K562 (cell line): ENCODE measurements at places on chromosomes 3 and 15.

- DNase-seq, result no peak
Observed at GRCh38 chr3:195999896-196000295, 82.0 kb downstream of the TFRC start.

- no peak for DNase-seq
Observed at GRCh38 chr15:60079210-60079609, 75.1 kb downstream of the FOXB1 start.

- DNase-seq, result no peak
Observed at GRCh38 chr15:53910852-53911251, 67.4 kb upstream of the UNC13C start.

DNA sequence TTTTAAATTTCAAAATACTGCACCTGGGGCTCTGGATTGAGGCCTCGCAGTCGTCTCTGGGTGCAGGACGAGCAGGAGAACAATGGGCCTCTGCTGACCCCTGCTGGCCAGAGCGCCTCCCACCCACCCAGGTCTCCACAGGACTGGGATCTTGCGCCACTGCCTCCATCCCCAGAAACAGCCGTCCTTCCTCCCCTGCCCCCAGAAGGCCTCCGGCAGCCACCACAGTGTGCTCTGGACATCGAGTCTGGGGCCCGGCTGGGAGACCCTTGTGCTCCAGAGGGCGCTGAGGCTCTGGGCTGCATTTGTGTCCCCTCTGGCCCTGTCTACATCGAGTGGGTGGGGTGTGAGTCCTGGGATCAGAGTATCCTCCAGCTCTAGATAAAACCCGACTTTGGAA is 6.7 kb upstream of the ACSBG1 start:
- peak; percentile 86 for DNase-seq

- DNase-seq, result no peak
Observed at GRCh38 chr15:48282216-48282615, 49.0 kb upstream of the DUT start.

DNA sequence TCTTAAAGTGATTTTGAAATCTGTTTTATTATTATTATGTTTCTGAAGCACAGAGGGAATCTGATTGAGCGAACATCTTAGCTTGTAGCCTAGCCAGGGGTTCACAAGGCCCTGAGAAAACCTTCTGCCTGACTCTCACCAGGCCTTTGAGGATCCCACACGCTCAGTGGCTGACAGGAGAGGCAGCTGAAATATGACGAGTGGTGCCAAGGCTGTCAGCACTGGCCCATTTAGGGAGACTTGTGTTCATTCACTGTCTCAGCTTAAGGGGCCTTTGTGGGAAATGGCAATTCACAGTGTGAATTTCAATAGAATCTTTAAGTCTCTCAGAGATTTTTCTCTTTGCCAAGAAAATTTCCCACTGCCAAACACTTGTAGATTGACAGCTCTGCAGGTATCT is 770.9 kb downstream of the TUSC7 start:
- DNase-seq, result no peak

DNA sequence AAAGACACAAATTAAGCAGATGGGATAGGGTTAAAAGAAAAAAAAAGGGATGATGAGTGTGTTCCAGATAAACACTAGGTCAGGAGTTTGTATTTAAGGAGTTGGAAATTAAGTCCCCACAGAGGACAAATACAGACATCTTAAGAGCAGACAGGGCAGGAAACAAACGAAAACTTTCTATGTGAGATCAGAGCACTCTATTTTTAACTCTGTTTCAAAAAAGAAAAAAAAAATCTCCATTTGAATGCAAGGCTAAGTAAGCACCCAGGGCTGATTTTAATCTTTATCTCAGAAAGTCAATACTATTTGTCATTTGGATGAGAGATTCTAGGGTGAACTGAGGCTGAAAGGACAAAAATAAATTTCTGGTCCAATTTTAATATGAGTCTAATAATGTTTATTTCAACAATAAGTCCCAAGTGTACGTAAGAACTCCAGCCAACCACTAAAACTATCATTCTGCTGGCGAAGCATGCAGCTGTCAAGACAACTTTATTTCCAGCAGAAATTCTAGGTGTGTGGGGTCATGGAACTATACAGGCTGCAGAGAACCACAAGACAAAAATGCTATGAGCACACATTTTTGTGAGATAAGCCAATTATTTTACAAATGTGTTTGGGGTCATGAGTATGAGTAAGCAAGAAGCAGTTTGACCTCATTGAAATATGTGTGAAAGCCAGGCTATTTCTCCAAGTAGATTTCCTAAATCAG is 186.1 kb downstream of the FMN1 start:
- no peak for DNase-seq

DNA sequence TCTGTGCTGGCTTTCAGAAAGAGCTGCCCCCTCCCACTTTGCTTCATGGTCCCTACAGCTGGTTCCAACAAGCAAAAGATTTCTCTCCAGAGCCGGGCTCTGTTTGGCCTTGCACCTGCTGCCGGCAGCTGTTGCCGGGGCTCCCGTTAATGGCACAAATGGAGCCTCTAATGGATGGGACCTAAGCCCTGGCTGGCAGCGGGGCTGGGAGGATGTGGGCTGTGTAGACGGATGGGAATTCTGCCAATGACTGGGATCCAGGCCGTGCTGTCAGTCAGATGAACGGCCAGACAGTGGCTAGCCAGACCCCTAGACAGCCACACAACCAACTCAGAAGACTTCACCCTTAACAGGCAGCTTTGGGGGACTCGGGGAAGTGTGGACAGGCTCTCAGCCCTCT is 88.0 kb downstream of the RPLP1 start:
- no peak for DNase-seq

GRCh38 chr15:43226436-43227305 is 5.9 kb upstream of the EPB42 start:
- no peak for DNase-seq

DNA sequence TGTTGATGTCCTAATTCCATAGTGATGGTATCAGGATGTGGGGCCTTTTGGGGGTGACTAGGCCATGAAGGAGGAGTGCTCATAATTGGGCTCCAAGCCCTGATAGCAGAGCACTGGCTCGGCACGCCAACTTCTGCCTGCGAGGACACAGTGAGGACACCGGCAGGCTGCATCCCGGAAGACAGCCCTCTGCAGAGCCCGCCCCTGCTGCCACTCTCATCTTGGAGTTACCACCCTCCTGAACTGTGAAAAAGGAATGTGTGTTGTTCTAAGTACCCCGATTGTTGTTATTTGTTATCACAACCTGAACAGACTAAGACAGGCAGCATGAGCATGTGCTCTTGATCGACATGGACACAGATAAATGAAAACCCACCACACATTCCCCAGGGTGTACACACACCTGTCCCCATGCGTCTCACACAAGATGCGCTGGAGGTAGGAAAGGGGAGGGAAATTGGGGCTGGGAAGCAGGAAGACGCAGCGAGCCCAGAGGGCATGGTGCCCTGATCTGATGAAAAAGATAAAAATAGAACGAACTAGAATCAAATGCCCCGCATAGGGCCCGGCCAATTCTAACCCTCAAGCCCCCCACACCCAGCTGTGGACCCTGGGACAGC is 40.1 kb downstream of the RPN1 start:
- DNase-seq, result no peak

DNA sequence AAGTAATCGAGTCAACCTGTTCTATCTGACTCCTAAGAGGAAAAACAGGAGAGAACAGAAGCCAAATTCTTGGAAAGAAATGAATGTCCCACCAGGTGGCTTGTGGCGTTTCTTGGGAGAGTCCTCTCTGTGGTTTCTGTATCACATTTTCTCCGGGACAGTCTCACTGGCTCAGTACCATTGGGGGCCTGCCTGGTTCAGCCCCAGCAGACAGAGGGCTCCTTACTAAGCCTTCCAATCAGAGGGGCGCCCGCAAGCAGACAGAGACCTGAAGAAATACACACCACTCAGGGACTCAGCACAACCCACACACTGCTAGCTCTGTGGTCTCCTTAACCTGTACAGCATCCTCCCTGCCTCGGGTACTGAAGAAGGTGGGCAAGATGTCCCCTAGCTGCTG is 302.1 kb downstream of the TLE3 start:
- DNase-seq, result no peak

- DNase-seq, result no peak
Observed at GRCh38 chr3:111571282-111571681, 23.9 kb downstream of the ZBED2 start.

- DNase-seq, result no peak
Observed at GRCh38 chr15:81502439-81502838, 128.4 kb upstream of the TMC3 start.

GRCh38 chr15:52021128-52021671 is 2.2 kb downstream of the MAPK6 start:
- DNase-seq, result peak; percentile 62

- DNase-seq, result no peak
Observed at GRCh38 chr3:79172241-79172640, 595.6 kb downstream of the ROBO1 start.

GRCh38 chr15:38701149-38701548 is 136.5 kb upstream of the RASGRP1 start:
- DNase-seq, result no peak
